Naive thymus-derived CD8-positive, alpha-beta T cell (primary cell): ENCODE measurements at places on chromosomes 5 and 9. TPM values are rescaled to one million over a fixed set of nuclear protein-coding genes. Genes with fewer than 3 reads are reported as not detected.

- peak overlapping the region; percentile 83 for H3K4me3 ChIP-seq
- DNase-seq: no peak
- peak overlapping the region; percentile 72 for H3K27ac ChIP-seq
Observed at GRCh38 chr9:127918183-127919107, 1.6 kb upstream of the ST6GALNAC4 start.

The PGM5 gene
- not detected for total RNA-seq

DNA sequence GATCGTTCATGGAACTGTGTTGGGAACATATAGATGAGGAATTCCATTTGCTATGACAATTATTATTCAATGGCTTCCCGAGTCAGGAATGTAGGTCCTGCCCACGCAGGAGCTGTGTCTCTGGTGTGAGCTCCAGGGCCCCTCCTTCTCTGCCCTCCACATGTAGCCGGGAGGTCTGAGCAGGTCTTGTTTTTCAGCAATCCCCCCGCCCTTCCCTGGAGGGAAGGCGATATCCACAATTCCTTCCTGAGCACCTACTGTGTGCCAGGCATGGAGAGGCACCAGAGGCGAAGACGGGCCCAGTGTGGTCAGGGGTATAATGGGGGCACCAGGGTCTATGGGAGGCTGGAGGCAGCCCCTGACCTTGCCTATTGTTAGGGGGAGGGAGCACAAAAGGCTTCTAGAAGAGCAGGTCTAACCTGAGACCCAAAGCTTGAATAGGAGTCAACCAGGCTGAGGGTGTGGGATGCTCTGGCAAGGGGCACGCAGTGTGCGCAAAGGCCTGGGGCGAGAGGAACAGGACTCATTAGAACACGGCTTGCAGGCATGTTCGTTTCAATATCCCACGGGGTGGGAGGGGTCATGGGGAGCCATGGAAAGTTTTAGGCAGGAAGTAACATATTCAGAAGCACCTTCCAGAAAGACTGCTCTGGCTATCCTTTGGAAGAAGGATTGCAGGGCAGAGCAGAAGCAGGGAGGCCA, 154.9 kb downstream of the C9orf50 start:
- no peak overlapping the region for H3K4me3 ChIP-seq
- H3K27me3 ChIP-seq: no peaks in the 10 kb centered on the region
- no peak for DNase-seq
- H3K36me3 ChIP-seq: no peaks in the 10 kb centered on the region
- H3K27ac ChIP-seq: no peak overlapping the region
- H3K4me1 ChIP-seq: peaks cover under 1% of the 10 kb centered on the region

The SEMA4D gene
- 573 TPM for total RNA-seq

DNA sequence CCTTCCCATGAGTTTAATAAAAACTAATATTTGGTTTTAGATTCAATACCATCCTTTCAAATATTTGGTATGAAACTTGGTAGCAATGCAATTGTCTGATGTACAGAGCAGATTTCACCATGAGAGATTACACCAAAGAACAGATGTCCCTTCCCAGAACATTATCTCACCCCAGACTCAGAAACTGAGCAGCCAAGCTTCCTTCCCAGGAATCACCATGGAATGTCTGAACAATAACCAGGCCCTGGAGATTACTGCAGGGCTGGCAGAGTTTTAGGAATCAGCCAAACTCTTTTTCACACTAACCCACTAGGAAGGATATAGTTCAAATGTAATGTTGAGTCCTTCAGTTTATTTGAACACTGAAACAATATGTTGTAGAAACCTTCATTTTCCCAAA, 23.9 kb downstream of the CLTA start:
- no peak for DNase-seq
- H3K27me3 ChIP-seq: no peaks in the 10 kb centered on the region
- no peak overlapping the region for H3K4me3 ChIP-seq
- H3K4me1 ChIP-seq: peaks cover 31% of the 10 kb centered on the region

GRCh38 chr5:53429706-53430105, 50.7 kb upstream of the FST start:
- peaks cover 21% of the 10 kb centered on the region for H3K27me3 ChIP-seq
- no peak overlapping the region for H3K27ac ChIP-seq
- no peak for DNase-seq
- no peaks in the 10 kb centered on the region for H3K4me1 ChIP-seq

GRCh38 chr5:34656001-34656699, at the start of gene RAI14:
Gene RAI14, plus strand, starts transcription at chr5:34656328. Its CDS starts 30,592 bp downstream, at chr5:34686920.
- H3K4me3 ChIP-seq: peak within 1 kb of the TSS; percentile 92
- peaks cover 18% of the 10 kb centered on the region for H3K4me1 ChIP-seq
- H3K36me3 ChIP-seq: peaks cover 8% of the 10 kb centered on the region
- no peak for DNase-seq
- peaks cover 23% of the 10 kb centered on the region for H3K27me3 ChIP-seq

DNA sequence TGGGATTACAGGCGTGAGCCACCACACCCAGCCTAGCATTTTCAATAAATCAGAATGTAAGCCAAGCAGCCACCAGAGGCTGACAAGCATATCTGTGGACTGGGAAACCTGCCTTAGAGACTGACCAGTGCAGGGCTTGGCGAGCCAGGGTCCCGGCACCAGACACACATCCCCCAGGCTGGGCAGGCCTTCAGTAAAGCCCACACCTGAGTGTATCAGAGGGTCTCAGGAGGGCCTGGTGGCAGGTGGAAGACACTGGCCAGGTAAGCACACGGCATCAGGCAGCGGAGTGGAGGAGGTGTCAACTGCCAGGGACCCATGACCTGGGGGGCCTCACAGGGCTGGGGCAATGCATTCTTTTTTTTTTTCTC, 78.3 kb upstream of the IL17B start:
- no peak for DNase-seq
- peaks cover 5% of the 10 kb centered on the region for H3K4me1 ChIP-seq
- no peaks in the 10 kb centered on the region for H3K36me3 ChIP-seq
- no peaks in the 10 kb centered on the region for H3K27me3 ChIP-seq
- H3K27ac ChIP-seq: no peak overlapping the region

DNA sequence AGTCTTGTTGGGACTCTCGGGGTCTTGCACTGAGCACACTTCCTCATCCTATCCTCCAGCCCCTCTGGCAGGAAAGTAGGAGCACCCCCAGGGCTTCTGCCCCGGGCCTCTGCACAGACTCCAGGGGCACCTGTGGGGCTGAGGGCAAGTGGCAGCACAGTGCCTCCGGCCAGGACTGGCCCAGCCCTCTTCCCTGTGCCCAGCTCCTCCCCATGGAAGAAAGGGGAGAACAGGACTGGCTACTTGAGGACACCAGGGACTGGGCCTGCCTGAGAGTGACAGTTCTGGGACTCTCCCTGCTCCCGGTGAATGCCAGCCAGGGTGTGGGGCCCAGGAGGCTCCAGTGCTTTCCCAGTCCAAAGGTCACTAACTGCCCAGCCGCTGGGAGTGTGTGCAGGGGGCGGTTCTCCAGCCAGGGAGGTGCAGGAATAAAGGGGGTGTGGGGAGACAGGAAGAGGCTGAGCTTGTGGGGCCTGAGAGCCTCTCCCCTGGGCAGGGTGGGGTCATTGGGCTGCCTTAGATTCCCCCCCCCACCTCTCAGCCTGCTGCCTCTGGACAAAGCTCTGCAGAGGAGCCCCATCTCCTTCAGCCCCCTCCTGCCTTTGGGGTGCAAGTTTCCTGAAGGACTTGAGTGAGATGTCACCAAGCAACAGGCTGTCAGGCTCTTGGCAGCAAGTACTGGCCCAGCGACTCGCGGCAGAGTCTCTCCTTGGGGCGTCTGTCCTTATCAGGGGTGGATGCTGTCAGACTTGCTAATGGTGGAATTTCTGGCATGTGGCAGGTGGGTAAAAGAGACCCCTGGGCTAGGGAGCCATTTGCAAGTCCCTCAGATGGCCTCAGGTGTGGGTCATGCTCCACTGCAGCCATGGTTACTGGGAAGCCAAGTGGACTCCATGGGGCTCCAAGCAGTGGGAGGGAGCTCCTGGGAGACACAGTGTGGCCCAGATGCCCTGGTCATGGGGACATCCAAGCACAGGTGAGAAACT, 19.1 kb upstream of the JADE2 start:
- peaks cover 20% of the 10 kb centered on the region for H3K4me1 ChIP-seq
- H3K27me3 ChIP-seq: no peaks in the 10 kb centered on the region
- DNase-seq: no peak
- no peaks in the 10 kb centered on the region for H3K36me3 ChIP-seq

The SLC36A2 gene
- not detected for total RNA-seq

GRCh38 chr5:164009621-164010020, 504.2 kb downstream of the MAT2B start:
- no peak overlapping the region for H3K4me3 ChIP-seq
- H3K27me3 ChIP-seq: no peaks in the 10 kb centered on the region
- H3K27ac ChIP-seq: no peak overlapping the region
- H3K4me1 ChIP-seq: peaks cover 4% of the 10 kb centered on the region
- H3K36me3 ChIP-seq: no peaks in the 10 kb centered on the region

- no peaks in the 10 kb centered on the region for H3K27me3 ChIP-seq
- H3K4me3 ChIP-seq: no peak overlapping the region
- peaks cover 38% of the 10 kb centered on the region for H3K4me1 ChIP-seq
- H3K36me3 ChIP-seq: peaks cover 7% of the 10 kb centered on the region
- no peak overlapping the region for H3K27ac ChIP-seq
- no peak for DNase-seq
Observed at GRCh38 chr9:94875300-94876020, 149.0 kb downstream of the AOPEP start.
